MM.1S (cell line): ENCODE measurements at places on chromosomes 7 and 10.
A peak's percentile ranks its signal among the peaks of the same experiment; 100 is the strongest.

DNA sequence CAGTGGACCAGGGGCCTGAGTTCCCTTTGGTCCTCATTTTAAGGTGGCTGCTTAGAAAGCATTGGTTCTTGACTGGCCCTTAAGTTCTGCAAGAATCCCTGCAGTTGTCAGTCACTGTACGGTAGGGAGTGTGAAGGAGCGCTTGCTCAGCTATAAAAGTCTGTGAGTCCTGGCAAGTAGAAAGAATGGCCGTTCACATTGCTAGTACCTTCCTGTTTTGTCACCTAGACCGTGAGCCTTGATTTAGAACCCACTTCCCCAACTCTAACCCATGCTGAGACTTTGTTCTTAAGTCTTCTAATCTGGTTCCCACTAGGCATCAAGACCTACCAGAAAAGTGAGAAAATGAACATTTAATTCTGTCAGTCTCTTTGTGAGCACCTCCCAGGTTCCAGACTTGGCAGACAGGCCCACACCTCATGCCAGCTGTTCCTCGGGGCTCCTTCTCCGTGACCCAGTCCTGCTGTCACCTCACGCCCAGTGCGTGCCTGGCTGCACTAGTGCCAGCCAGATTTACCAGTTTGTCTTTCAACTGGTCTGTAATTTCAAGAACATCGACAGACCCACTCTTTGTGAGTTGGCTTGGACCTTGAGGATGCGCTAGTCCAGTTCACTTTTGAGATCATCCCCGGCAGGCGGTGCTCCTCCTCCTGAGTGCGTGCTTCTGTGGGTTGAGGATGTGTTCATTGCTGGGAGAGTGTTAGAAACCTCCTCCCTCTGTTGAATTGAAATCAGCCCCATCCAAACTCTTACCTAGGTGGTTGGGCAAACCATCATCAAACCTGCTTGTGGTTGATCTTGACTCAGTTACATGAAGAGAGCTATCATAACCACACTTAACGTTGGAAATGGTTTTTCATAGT lies 78.5 kb downstream of the SHH start:
- no peak for DNase-seq

DNA sequence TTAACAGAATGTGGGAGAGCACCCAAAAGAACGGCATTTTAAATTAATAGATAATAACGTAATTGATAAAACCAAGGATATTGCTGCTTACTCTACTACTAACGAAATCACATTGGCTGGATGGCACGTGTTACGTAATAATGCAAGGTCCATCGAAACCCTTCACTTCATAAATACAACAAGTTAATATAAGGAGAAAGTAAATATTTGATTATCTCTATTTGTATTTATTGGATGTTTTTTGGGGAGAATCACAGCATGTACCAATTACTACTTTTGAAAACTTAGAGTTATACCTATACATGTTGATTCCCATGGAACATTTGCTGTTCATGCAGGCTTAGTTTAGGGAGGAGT lies 1.6 kb downstream of the PRKG1 start:
- no peak for DNase-seq

- DNase-seq, result no peak
These were observed 130.6 kb downstream of the SPAG6 start for GRCh38 chr10:22475651-22476600.

DNA sequence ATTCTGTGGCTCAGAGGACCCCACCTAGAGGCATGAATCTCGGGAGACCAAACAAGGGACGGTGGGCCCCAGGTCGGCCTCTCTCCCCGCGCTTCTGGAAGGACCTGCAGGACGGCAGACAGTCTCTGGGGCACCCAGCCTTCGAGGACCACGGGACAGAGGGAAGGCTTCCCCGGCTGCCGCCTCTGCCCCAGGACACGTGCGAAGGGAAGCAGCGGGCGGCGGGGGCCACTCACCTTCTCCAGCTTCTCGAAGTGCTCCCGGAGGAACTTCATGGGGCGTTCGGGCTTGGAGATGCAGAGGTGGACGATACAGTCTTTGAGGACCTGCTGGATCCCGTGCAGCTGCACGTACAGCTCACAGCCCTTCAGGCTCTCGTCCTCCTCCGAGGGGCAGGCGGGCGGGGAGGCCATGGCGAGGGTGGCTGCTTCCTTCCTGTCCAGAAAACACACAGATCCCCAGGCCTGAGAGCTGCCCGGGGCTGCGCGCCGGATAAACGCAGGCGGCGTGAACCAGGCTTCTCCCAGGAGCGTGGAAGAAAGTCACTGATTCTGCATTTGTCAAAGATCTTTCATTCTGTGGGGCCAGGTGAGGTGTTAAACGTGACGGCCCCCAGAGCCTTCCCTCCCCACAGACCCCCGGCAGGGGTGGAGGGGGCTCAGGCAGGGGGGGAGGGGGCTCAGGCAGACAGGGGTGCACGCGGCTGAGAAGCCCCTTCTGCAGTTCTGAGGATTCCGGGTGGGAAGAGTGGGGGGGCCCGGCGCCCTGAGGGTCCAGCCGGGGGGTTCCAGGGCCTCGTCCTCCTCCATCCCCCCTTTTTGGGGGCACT lies 15.2 kb upstream of the DNAAF5 start:
- DNase-seq, result no peak

GRCh38 chr7:19116121-19117090 lies 1.0 kb downstream of the TWIST1 start:
- DNase-seq, result peak; percentile 24

DNA sequence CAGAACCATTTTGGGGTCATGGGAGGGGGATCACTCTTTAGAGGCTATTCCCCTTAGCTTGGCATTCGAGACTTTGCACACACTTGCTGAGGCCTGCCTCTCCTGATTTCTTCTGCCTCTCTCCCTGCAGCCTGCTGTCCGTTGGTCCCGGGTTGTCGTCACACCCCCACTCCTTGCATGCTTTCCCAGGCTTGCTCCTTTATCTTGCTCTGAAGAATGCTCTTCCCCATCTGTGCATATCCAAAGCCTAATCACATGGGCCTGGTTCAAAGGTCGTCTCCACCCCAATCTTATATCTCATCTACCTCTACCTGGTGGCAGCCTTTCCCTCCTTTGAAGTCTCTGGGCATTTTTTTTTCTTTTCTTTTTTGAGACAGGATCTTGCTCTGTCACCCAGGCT lies 24.3 kb upstream of the EMX2 start:
- DNase-seq, result no peak

- no peak for DNase-seq
These were observed 191.5 kb downstream of the AHR start for GRCh38 chr7:17489961-17490360.

DNA sequence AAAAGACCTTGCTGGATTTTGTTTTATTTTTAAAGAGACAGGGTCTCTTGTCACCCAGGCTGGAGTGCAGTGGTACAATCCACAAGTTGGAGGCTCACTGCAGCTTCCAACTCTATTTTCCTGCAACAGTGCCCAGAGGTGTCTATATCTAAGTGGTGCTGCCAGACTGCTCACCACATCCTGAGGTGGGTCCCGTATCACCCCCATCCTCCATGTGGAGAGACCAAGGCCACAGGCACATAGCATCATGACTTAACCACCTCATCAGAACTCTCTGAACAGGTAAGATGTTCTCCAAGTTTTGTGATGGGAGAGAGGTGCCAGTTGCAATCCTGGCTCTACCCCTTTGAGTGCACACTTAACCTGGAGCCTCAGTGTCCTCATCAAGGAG lies 98.2 kb downstream of the RNF216 start:
- no peak for DNase-seq

GRCh38 chr10:116522803-116523381 lies 22.8 kb upstream of the PNLIP start:
- no peak for DNase-seq

DNA sequence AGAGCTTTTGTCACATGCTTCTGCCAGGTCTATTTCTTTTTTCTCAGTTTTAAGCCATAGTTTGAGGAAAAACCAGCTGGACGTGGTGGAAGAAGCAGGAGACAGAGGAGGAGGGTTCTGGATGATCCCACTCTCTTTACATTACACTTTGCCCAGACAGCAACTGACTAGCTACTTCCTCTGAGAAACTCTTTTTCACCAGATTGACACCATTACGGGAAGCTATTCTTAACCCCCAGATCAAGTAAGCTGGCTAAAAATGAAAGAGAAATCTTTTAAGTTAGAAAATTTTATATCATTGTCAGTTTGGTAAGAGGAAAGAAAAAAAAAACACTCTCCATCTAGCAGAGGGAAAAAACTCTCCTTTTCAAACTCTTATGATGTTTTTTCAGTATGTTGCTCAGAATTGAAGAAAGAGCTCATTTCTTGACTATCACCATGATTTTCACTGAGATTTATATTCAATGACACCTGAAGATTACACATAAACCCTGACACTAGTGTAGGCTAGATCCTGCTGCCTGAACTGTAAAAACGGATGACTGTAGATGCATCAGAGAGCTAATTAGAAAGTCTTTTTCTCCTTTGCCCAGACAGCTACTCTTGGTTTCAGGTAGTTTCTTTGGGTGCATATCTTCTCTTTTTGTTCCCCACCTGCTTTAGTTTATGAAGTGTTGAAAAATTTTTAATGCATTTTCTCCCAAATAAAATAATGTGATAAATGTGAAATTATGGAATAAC lies 203.1 kb downstream of the TFEC start:
- peak; percentile 70 for DNase-seq

GRCh38 chr7:99772565-99772964 lies 11.4 kb downstream of the CYP3A4 start:
- no peak for DNase-seq

GRCh38 chr10:89153971-89154370 lies 53.1 kb downstream of the CH25H start:
- no peak for DNase-seq

DNA sequence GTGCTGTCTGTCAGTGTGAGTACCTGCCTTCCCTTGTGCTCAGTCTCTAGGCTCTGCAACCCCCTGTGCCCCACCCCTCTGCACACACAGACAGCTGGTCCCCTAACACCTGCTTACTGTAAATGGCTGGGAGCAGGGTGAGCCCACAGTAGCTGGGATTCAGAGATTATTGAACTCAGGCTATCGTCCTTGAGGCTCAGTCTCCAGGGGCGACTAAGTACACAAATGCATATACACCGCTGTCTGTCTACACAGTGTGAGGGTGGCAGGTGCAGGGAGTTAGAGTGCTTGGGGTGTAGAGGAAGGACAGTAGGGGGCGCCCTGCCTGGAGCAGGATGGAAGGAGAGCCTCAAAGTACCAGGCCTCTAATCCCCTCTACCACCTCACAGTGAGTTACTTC lies 12.9 kb downstream of the UPP1 start:
- no peak for DNase-seq

- DNase-seq, result peak; percentile 26
These were observed 461.0 kb upstream of the NRG3 start for GRCh38 chr10:81414038-81414437.

DNA sequence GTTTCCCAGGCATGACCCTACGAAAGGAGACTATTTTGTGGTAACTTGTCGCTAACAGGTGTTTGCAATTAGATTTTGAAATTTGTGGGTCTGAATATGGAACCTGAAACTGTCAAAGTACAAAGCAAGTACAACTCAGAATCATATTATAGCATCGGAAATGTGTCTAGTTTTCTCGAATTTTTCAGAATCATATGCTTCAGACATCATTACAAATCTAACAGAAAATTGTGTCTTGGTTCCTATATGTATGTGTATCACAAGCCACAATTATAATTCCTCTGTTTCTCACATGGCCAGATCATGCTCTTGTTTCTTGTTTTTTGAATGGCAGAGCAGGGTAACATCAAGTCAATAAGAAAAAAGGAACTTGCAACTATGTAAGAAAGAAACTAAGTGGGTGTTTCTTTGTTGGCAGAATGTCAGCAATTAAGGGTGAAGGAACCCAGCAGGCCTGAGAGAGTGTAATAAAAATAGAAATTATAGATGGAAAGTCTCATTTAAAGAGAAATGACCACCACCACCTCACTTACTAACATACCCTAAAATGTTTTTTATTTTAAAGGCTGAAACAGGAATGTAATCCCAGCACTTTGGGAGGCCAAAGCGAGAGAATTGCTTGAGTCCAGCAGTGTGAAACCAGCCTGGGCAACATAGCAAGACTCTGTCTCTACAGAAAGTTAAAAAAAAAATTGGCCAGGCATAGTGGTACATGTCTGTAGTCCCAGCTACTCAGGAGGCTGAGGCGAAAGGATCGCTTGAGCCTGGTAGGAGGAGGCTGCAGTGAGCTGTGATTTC lies 51.3 kb downstream of the PRTFDC1 start:
- DNase-seq, result peak; percentile 78

DNA sequence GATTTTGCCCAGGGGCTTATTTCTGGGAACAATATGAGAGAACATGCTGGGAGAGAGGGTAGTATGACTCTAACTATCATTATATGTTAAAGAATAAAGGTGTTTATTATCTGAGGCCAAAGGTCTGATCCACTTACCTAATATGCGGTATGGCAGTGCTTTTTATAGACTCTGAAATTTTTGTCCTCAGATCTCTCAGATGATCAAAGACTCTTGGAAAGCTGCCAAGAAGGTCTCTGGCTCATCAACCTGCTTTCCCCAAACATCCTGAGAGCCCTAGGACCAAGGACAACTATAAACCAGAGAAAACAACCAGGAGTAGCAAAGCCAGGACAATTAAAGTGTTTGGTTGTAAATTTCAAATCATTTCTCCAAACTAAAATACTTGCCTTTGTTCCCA lies 255.7 kb upstream of the LRRN3 start:
- DNase-seq, result peak; percentile 77

GRCh38 chr10:89390476-89391225 lies 1.8 kb upstream of the IFIT1 start:
- DNase-seq, result peak; percentile 20

- DNase-seq, result no peak
These were observed 167.7 kb downstream of the RAPGEF5 start for GRCh38 chr7:22189230-22189629.

DNA sequence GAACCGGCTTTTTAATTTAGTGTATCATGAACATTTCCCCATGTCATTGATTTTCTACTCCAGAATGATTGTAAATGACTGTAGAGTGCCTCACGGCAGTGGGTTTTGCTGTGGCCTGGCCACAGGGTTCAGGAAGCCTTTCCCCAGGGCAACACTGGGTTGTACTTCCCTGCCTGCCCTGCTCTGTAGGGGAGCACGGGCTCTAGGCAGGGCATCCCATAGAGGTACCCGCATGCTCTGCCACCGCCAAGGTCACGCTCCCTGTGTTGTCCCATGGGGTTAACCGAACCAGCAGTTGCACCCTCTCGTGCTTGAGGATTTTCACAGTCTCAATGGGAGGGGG lies 63.8 kb downstream of the BPGM start:
- no peak for DNase-seq

DNA sequence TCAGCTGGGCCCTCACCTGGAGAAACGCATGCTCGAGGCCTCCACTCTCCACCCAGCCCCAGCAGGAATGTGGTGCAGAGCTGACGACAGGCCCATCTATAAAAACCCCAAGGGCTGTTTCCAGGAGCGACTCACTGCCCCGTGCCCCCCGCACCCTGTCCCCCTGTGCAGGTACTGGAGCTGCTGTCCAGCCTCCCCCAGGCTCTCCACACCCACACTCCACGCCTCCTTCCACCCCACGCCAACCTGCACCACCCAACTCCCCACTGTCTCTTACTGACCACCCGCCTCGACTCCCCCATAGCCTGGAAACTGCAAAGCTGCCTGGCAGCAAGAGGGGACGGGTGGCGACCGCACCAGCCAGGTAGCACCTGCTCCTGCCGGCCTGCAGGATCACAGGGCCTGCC lies 43.3 kb downstream of the DIP2C start:
- no peak for DNase-seq
